ENCODE measurements at places on chromosomes 3 and 15.
A peak's percentile ranks its signal among the peaks of the same experiment; 100 is the strongest.

- no peak for DNase-seq
Measured at GRCh38 chr3:133591271-133591742, 17.8 kb downstream of the CDV3 start.

DNA sequence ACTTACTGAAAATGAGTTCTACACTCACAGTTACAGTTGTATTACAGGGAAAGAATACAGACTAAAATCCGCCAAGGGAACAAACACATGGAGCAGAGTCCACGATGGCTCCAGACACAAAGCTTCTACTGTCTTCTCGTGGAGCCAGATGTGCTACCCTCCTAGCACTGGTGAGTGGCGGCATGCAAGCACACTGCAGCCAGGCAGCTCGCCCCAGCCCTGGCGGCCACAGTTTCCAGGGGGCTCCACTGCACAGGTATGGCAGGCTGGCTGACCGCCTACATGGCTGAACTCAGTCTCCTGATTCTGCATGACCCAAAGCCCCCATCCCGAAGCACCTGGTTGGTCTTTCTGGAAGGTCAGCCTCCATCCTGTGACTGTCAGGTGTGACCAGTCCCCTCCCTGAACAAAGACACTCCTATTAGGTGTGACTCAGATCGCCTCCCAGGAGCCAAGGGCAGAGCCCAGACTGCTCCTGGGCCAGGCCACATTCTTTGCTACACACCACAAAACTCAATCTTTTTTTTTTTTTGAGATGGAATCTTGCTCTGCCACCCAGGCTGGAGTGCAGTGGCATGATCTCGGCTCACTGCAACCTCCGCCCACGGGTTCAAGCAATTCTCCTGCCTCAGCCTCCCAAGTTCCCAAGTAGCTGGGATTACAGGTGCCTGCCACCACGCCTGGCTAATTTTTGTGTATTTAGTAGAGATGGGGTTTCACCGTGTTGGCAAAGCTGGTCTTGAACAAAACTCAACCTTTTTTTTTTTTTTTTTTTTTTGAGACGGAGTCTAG lies 51.5 kb downstream of the CFAP92 start:
- DNase-seq = no peak

GRCh38 chr3:16448639-16449070 lies 64.8 kb downstream of the RFTN1 start:
- DNase-seq = no peak

DNA sequence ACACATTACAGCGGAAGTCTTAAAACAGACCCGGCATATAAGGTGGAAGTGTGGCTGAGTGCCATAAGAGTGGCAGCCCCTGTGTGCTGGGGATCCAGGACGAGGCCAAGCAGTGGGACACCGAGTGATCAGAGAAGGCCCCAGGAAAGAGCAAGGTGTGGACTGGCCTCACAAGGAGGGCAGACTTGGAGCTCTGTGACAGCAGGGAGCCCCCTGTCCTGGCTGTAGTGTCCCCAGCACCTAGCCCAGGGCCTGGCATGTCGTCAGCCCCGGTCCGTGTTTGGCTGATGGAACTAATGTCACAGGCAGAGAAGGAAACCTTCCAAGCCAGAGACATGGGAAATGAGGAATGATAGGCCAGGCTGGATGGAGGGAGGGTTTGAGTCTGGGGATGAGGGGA lies 4.8 kb downstream of the PDIA5 start:
- no peak for DNase-seq

DNA sequence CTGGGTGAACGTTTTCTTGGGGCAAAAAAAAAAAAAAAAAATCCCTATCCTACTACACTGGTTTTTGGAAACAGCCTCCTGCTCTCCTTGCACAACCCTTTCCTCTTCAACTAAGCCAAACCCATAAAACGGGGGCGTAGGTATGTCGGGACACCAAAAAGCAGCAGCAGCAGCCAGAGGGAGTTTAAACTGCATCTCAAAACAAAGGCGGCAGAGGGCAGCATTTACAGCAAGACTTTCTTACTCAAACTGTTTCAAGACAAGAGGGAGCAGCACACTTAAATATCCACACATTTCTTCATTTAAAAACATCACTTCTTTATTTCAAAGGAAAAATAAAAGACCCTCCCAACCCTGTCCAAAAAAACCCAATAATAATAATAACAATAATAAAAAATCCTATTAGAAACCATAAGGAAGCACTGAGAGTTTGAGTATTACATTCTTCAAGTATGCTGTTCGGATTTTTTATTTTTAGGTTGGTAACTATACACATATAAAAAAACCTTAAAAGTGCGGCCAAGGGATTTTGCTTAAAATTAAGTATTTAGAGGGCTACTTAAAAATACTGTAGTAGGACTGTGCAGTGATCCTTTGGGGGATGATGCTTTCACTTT lies 43.9 kb upstream of the PLXND1 start:
- peak; percentile 88 for DNase-seq

DNA sequence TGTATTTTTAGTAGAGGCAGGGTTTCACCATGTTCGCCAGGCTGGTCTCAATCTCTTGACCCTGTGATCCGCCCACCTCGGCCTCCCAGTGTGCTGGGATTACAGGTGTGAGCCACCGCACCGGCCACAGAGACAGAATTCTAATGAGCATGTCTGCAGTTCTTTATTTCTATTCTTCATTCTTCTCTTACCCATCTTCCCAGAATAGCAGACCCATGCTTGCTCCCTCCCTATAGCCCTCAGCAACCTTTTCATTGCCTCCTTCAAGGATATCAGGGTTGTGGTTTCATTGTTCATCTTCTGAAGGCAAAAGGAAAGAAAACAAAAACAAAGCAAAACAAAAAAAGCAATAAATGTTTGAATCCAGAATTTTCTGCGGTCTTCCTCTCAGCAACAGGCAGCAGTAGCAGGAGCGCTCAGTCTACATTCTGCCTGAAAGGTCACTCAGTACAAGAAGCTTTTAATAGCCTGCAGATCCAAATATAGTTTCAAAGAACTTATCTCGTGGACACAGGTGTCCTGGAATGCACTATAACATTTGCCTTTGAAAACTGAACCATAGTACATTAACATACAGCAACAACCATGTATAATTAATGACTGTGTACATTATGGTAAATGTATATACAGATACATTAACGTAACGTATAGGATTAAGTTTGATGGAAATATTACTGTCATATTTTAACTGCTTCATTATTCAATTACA lies at the start of gene SMCO1:
Gene SMCO1, minus strand, starts transcription at position 434 of the 709 bp plus-strand sequence. Its CDS starts 137 bp downstream, at position 297.
- DNase-seq = no peak
